Stimulated activated naive CD8-positive, alpha-beta T cell treated with anti-CD3 and anti-CD28 coated beads, Interleukin-15, Interleukin-2, amounts not matched to agents 100 U/mL and 50 U/mL, for 24 hours (primary cell): ENCODE measurements at places on chromosomes 2 and 18.

GRCh38 chr2:235107640-235107951 is 155.8 kb downstream of the SH3BP4 start:
- no peak for DNase-seq

DNA sequence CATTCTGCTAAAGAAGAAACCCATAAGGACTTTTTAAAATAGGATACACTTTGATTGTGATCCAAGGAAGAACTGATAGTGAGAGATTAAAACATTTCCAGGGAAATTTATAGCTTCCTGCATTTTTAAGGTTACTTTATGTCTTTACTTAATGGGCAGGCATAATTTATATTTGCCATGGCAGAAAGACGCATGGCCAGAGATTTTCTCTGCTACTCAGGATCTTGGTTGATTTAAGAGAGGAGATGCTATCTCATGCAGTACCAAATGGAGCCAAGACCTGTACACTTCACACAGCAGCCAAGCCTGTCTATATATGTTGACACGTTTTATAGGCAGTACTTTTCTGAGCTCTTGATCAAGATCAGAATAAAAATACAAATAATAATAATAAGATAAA is 60.9 kb upstream of the NT5C1B start:
- DNase-seq = no peak

GRCh38 chr18:24538414-24539264 is 78.2 kb downstream of the HRH4 start:
- no peak for DNase-seq

- DNase-seq = no peak
Measured at GRCh38 chr2:119801040-119801439, 41.3 kb downstream of the PTPN4 start.

DNA sequence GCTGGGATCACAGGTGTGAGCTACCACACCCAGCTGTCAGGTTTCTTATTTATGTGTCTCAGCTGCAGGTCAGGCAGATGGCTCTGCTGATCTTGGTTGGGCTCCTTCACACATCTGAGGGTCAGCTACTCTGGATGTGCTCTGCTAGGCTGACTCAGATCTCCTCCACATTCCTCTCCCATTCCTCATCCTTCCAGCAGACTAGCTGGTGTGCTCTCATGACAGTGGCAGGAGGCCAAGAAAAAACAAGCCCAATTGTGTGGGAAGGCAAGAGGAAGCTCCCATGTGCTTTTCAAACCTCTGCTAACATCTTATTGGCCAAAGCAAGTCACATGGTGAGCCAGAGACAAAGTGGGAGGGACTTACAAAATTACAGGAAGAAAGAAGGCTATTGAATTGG is 11.7 kb upstream of the MSH6 start:
- no peak for DNase-seq

DNA sequence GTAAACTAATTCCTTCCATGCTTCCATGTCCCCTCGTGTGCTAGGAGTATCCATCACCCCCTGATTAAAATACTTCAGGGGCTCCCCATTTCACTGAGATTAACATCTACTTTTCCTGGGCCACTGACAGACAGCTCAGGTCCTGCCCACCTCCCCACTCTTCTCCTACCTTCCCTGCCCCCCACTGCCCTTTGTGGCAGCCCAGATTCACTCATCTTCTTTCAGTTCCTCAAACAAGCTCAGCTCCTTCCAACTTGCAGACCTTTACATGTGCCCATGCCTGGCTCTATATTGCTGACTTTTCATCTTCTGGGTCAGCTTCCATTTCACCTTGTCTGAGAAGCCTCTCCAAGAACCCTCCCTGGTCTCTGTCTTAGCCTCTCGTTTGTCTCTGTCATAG is 12.0 kb downstream of the RUFY4 start:
- no peak for DNase-seq

- DNase-seq = peak; percentile 59
Measured at GRCh38 chr2:26692279-26692896, at the start of gene KCNK3. TSS of gene KCNK3 (plus strand) at chr2:26692722. CDS start at chr2:26692876, 154 bp downstream.

DNA sequence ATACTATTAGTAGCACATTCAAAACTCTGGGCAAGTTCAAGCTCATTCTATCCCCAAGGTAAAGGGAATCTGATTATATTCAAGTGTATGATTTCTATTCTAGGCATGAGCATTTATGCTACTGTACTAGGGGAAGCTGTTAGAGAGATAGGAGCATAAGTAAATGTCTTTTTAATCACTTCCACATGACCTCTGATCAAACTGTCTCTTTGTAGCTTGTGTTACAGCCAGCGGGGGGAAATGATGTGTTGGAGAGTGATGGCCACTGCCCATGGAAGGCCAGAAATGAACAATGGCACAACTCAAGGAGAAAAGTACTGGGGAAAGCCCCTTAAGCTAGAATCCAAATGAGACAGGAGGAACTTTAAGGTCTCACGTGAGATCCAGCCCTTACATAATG is 894.9 kb upstream of the CDH2 start:
- DNase-seq = no peak

GRCh38 chr2:10258726-10259125 is 44.0 kb upstream of the HPCAL1 start:
- DNase-seq = no peak

- no peak for DNase-seq
Measured at GRCh38 chr2:114057638-114058037, 167.7 kb downstream of the ACTR3 start.

GRCh38 chr2:151576080-151576479 is 158.2 kb downstream of the NEB start:
- DNase-seq = no peak
